ENCODE measurements at places on chromosomes 2 and 18.

- DNase-seq: peak; percentile 57
Measured at GRCh38 chr18:45974088-45974536, 7.0 kb upstream of the EPG5 start.

DNA sequence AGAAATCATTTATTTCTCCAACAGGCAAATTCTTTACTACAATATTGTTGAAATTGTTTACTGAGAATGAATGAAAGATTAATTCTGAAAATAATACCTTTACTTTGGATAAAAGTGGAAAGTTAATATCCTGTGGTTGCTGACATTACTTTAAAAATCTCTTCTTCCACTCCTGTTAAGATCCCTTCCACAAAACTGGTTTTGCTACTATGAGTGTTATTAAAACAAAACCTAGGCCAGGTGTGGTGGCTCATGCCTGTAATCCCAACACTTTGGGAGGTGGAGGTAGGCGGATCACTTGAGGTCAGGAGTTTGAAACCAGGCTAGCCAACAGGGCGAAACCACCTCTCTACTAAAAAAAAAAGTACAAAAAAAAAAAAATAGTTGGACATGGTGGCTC lies 123.9 kb upstream of the CCDC150 start:
- DNase-seq: no peak

- DNase-seq: no peak
Measured at GRCh38 chr18:70649683-70650082, 360.8 kb downstream of the SOCS6 start.

GRCh38 chr2:161273038-161273760 lies 35.0 kb upstream of the PSMD14 start:
- no peak for DNase-seq

DNA sequence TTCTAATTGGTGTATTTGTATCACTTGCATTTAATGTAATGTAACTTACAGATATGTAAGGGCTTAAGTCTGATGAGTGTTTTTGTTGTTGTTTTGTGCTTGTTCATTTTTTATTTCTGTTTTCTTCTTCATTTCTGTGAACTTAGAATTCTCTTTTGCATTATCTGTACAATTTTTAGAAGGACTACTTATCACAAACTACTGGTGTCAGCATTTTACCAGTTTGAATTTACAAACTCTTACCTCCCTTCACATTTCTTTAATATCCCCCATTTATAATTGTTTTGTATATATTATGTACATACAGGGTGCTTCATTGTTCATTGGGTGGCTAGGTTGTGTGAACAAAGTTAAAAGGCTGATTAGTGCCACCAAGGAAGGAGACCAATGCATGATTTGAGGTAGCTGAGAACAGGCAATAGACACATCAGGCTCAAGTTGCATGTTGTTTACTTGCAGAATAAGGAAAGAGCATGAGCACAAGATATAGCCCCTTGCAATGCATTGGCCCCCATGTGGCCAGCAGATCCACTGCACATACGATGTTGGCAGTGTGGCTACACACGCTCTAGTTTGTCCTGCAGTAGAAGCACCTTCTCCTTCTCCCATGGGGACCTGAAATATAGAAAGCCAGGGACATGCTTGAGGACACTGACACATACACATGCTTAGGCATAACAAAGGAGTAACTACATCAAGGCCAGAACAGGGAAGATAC lies 198.2 kb downstream of the CD8B2 start:
- no peak for DNase-seq

DNA sequence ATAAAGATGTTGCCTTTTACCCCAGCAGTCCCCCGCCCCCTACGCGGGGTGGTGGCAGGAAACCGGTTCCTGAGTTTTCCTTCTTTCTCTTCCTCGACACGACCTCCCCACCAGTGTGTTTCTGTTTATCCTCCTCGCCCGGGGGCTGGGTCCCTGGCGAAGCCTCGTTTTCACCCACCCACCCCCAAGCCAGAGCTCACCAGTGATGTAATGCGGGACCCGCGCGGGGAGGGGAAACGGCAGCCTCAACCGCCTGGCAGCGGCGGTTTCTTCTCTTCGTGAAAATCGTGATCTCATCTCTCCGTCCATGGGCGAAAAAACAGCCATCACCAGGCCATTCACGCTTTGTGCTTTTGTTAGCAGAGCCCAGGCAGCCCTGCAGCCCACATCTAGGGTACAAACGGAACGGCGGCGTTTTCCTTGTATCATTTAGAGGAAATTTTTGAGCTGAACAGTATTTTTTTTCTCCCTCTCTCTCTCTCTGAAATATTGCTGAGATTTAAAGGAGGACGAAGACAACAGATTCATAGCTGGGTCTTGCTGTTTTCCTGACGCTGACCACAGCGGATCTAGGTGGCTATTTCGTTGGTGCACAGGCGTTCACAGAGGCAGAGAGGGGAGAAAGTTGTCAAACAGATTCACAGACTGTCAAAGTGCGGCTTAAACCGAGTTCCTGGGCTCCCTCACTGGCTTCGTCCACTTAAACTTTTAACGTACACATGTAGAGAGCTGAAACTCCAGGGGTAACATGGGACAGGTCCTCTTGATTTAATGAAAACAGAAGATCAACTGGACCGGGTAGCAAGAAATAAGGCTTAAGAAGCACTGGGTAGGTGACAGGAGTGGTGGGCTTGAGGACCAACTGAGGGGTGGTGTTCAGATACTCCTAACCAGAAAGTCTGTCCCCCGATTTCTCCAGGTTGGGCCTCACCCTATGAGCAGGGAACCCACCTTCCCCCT lies 21.9 kb upstream of the PAX3 start:
- peak; percentile 53 for DNase-seq
